ENCODE measurements at places on chromosomes 11 and 22.
A peak's percentile ranks its signal among the peaks of the same experiment; 100 is the strongest.

GRCh38 chr11:71499125-71499524, 27.9 kb upstream of the KRTAP5-7 start:
- no peak for DNase-seq

DNA sequence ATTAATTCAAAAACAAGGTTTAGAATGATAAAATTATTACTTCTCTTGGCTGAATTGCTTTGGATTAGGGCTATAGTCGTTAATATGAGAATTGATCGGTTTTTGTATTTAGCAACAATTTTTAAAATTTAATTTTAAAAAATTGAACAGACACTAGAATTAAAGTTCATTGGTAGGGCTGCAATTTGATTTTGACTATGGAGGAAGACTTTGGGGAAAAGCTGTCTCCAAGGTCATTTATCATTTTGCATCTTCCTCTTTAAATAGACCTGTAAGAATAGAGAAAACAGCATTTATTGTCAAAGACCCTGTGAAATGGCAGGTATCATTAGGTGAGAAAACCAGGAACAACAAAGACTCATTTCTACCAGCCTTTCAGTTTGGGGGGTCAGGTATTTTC, at the start of gene OR4S2:
Gene OR4S2, plus strand, starts transcription at position 301 of the 400 bp plus-strand sequence. CDS start 2,577 bp downstream, outside the sequence.
- no peak for DNase-seq

DNA sequence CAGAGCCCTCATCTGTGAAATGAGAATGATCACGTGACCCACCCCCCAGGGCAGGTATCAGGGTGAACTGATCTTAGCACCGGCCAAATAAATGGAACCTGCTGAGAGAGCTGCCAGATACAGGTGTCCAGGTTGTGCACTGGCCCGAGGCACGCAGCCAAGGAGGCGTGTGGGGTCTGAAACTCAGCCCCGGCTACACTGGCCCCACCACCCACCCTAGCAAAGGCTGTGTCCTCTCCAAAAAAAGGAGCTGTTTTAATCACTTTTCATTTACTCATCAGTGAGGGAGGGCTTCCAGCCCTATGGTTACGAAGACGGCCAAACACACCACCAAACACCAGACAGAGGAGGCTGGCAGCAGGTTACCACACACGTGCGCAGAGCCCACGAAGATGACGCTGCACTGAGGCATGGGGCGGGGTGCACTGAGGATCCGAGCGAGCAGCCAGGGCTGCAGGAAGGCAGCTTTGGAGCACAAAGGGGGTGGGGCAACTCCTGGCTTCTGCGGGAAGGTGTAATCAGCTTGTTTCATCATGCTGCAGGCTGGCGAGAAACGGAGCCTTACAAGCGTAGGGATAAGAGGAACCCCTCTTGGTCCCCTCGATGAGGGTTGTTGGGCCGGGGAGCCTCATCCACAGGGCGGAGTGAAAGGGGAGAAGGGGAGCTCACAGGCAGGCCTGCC, 19.5 kb upstream of the SLC22A12 start:
- DNase-seq = peak; percentile 17

- DNase-seq = no peak
Observed at GRCh38 chr11:64098318-64098831, 62.6 kb downstream of the FLRT1 start.

- DNase-seq = peak; percentile 27
Observed at GRCh38 chr11:129048911-129049310, 106.2 kb upstream of the TP53AIP1 start.

DNA sequence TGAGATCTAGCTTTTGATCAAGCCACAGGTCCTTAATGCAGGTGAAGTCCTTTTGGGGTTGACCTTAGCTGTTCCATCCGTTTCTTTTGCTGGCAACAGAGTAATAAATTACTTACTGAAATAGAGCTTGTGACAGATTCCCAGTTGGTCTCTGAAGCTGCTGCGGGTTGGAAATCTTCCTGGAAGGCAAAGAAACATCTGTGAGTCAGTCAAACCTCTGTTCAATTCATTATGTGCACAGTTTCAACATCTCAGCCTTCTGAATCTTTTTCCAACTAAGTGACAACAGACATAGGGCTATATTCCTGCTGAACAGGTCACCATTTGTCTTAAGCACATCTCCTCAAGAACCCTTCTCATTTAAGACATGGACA, 88.9 kb upstream of the DDI1 start:
- DNase-seq = peak; percentile 64

GRCh38 chr11:8691601-8692000, 9.0 kb downstream of the RPL27A start:
- DNase-seq = no peak

DNA sequence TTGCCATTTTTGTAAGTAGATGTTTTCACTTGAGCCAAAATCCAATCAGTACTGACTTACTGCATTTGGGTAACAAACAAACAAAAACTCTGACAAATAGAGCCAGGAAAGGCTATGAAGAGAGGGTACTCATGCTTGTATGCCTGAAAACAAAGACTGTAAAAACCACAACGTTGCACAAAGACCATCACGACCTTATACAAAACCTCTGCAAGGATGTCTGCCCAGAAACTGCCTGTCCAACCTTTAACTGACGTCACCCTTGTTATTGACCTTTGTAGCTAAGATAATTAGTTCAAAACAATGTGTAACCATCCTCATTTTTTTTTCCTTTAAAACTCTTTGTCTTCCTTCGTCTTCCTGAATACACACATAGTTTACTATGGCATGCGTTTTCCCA, 804 bp upstream of the CREBZF start:
- peak; percentile 34 for DNase-seq

- DNase-seq = no peak
Observed at GRCh38 chr11:79007771-79008402, 432.9 kb downstream of the TENM4 start.

DNA sequence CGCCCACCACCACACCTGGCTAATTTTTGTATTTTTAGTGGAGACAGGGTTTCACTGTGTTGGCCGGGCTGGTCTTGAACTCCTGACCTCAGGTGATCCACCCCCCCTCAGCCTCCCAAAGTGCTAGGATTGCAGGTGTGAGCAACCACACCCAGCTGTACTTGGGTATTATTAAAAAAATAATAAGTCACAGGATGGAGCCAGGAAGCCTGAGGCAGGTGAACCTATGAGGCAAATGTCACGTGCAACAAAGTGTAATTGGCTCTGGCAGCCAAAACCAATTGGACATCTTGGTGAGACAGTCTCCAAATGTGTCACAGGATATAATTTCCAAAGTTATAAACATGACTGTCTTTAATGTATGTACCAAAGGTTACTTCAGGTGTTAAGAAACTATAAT, 24.0 kb upstream of the MALAT1 start:
- DNase-seq = no peak

DNA sequence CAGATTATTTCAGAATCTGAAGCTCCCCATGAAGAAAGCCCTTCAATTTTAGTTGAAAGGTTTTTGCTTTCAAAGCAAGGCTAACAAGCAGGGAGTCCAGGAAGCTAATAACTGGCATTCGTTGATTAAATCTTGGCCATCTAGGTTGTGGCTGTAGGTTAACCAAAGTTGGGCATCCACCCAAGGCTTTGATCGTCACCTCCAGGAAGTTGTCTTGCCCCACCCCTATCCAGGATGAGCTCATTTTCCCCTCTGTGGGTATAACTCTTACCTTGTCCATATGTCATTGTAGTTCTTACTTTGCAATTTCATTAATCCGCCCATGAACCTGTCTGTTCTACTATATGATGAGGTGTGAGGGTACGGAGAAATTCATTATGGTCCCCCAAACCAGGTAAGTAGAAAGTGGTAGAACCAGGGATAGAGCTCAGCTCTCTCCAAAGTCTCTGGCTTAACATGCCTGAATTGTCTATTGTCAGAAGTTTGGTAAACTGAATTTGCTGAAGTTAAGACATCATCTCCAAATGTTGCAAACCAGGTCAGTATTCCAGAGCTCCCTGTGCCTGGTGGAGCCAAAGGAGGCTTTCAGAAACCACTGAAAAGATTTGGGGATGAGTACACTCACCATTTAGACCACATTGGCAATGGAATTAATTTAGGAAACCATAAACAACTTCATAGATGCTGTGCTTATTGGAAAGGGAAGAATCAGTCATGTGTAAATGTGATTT, 97.1 kb downstream of the CD44 start:
- no peak for DNase-seq

DNA sequence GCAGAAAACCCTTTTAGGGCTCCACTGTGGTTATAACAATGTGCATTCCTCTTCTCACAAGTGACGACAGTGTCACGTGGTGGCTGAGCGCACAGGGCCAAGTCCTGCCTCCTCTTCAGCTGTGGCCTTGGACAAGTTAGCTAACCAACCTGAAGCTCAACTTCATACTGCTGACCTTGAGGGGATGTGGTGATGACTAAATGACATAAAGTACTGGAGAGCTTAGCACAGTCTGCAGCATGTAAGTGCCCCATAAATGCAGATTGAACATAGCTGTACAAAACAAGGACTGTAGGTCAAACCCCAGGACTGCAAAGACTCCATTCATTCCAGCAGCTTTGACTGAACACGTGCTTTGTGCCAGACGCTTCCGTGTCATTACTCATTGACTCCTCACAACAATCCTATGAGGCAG, 20.1 kb upstream of the MRGPRX2 start:
- DNase-seq = peak; percentile 44

GRCh38 chr11:62479631-62480201, 60.9 kb downstream of the SCGB1A1 start:
- peak; percentile 26 for DNase-seq

- DNase-seq = peak; percentile 52
Observed at GRCh38 chr22:24723111-24723510, 51.4 kb downstream of the PIWIL3 start.

DNA sequence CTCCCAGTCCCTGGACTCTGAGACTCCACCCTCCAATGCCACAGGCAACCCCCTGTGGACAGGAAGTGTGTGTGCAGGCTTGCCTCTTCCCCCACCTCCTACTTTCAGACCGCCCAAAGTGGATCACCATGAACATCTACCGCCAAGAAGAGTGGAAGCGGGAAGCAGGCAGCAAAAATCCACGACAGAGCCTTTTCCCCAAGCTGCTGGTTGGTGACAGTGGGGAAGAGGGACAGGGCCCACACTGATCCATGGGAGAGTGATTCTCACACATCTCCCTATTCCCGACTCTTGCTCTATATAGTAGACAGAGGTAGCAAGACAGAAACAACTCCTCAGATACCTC, 53.4 kb upstream of the SPATA19 start:
- no peak for DNase-seq

DNA sequence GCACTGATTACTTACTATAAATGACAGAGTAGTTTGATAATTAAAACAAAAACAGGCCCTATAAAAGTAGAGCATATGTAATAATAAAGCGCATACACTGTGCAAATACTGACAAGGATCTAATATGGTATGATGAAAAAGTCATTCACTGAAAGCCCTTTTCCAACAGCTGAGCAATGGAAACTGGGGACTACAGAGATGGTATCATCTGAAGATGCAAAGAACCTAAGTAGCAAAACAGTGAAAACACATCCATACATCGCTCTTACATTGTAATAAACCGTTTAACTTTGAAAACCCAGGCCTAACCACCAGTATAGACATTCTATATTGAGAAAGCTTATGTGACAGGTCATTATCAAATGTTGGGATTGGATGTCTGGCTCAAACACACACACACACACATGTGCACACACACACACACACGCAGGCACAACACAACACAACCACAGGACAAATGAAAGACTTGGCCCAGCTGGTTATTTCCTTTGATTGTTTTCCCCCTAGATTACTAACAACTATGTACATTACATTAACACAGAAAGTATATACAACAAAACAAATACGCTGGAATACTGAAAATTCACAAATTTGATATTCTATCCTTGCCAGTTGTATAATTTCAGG, 119.5 kb downstream of the APOL5 start:
- no peak for DNase-seq

GRCh38 chr22:40328546-40329456, 17.5 kb upstream of the ADSL start:
- no peak for DNase-seq

GRCh38 chr11:123299721-123300120, 104.7 kb upstream of the CLMP start:
- DNase-seq = no peak

GRCh38 chr11:117843666-117844484, 19.3 kb upstream of the FXYD2 start:
- DNase-seq = peak; percentile 70

DNA sequence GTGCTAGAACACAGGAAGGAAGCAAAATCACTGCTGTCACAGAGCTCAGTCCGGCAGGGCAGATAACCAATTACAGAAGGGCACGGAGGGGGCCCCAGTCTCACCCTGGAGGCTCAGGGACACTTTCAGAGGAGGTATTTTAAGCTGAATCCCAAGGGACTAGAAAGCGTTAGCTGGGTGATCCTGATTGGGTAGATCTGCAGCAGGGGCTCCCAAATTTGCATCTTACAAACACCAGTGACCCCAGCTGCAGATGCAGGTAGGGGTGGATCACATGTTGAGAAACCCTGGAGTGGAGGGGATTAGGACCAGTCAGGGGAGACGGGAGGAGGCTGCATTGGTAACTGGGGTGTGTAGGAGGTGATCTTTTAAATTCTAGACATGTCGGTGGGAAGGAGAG, 91.4 kb downstream of the CSNK2A3 start:
- DNase-seq = no peak

DNA sequence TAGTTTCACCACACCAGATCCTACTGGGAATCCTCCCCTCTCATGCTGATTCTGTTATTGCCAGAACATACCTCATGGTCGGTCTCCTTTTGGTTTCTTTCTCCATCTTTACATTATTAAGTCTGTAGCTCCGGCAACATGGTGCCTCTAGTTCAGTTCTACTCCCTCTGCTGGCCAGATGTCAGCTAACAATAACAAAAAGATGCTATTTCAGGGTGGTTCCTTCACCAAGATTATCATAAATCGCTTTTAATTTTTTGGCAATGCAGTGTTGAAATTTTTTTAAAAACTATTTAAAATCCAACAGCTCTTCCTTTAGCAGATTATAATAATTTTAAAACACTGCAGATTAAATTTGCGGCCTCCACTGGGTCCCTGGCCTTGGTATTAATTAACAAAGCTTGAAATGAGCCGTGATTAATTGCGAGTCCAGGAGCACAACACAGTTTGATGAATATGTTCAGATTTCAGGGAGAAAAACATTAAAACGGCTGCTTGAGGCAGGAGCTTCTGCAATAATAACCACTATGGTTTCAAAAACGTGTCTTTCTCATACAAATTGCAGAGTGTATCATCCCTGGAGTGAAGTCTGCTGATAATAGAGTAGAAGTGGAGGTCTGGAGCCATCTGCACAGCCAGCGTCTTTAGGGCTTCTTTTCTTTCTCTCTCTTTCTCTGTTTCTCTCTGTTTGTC, 492.9 kb upstream of the KIRREL3 start:
- DNase-seq = peak; percentile 1

DNA sequence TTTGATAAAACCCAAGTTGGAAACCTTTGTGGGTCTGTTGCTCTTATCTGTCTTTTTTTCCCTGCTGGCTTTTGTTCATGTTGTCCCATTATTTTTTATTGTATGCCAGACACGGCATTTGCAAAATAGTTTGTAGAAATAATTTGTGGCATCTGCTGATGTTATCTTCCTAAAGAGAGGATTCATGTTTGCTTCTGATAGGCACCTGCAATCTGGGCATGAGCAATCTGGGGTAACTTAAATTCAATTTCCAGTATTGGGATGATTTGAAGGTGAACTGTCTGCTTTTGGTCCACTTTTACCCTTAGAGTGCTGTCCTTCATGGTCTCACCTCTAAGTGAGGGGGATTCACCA, 126.9 kb downstream of the CEP164 start:
- no peak for DNase-seq
